Kidney epithelial cell (primary cell): ENCODE measurements at places on chromosomes 4 and X.

GRCh38 chr4:123583043-123583442 lies 186.4 kb downstream of the SPRY1 start:
- DNase-seq, result no peak

GRCh38 chrX:9343971-9344370 lies 120.9 kb upstream of the TBL1X start:
- no peak for DNase-seq

- DNase-seq, result no peak
These were observed 58.6 kb upstream of the TLL1 start for GRCh38 chr4:165814256-165815020.

- no peak for DNase-seq
These were observed 14.0 kb downstream of the STOX2 start for GRCh38 chr4:183919141-183919540.

DNA sequence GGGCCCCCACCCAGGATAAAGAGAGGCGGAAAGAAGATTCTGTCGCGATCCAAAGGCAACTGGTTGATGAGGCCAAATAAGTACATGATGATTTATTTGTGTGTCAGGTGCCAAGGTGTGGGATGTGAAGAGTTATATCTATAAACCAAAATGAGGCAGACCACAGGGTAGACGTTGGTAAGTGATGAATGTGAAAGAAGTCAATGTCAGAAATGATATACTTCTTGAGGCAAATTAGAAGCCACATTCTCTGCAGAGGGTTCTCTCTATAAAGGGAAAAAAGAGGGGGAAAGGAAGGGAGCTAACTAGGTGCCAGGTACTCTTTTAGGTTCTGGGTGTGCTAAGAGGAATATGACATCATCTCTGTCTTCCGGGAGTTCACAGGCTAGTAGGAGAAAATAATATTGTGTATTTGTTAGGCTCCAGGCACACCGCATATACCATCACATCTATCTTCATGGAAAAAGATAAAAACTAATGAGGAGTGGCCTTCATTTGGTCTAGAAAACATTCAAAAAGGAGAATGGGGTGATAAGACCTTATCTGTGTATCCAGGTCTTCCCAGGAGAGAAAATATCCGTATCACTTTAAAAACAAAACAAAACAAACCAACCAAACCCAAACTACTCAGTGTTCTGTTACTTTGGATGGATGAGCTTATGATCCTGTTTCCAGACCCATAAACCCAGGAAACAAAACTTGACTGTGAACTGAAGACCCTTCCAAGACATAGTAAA lies 4.8 kb upstream of the SH2D1A start:
- DNase-seq, result no peak

- no peak for DNase-seq
These were observed 65.7 kb upstream of the ADAD1 start for GRCh38 chr4:122313006-122313646.

DNA sequence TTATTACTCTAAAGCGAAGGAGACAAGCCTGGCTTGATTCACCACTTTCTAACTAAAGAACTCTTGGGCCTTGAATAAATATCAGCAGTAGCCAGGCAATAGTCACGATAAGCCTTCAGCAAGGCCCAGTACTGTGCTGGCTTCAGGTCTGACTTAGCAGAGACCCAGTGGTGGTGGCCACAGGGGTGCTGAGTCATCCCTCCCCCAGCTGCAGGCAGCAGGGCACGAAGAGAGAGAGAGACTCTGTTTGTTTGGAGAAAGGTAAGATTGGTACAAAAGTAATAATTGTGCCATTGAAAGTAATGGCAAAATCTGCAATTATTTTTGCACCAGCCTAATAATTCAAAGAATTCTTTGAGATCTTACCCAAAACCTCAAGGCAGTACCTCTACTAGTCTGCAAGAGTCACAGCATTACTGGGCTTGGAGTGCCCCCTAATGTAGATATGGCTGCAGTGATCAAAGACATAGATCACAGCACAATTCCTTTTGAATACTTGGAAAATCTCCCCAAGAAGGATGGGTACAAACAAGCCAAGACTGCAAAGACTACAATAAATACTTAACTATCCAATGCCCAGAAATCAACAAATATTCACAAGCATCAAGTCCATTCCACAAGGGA lies 159.5 kb upstream of the USP38 start:
- DNase-seq, result peak; percentile 25

- DNase-seq, result no peak
These were observed 103.0 kb upstream of the ENPP6 start for GRCh38 chr4:184320631-184321030.

DNA sequence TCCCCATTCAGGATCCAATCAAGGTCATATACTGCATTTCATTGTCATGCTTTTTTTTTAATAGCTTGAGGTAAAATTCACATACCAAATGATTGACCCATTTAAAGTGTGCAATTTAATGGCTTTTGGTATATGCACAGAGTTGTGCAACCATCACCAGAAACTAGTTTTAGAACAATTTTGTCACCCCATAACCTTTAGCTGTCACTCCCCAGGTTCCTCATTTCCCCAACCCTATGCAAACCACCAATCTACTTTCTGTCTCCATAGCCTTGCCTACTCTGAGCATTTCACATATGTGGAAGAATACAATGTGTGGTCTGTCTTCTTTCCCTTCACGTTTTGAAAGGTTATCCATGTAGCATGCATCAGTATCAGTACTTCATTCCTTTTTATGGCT lies 1.4 kb upstream of the SMAD1 start:
- no peak for DNase-seq

DNA sequence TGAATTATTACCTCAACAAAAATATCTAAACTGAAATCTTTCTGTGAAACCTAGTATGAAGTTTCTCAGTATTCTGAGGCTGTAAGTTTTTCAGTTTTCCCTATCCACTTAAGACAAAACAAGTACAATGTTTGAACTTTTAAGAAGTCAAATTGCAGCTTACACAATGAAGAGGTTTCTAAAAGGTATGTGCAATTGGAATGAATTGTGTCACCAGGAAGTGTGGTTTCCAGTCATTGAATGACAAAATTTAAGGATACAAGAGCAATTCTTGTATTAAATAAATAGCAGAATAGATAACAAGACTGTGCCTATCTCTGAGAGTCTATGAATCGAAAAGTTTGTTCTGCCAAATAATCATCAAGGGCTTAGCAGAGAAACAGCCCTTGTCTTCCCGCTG lies 207.3 kb downstream of the ANKRD50 start:
- no peak for DNase-seq

DNA sequence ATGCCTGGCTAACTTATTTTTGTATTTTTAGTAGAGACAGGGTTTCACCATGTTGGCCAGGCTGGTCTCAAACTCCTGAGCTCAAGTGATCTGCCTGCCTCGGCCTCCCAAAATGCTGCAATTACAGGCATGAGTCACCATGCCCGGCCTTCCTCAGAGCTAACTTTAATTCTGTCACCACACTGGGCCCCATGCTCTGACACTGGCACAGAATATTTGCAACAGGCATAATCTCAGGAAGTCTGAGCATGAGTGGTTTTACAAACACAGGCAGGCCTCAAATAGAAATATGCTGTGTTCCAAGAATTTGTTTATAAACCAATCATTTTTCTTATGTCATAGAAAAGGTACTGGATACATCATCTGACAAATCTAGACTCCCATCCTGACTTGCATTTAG lies 32.7 kb upstream of the FAM9C start:
- DNase-seq, result no peak

GRCh38 chr4:16116493-16116990 lies 32.7 kb upstream of the PROM1 start:
- no peak for DNase-seq

DNA sequence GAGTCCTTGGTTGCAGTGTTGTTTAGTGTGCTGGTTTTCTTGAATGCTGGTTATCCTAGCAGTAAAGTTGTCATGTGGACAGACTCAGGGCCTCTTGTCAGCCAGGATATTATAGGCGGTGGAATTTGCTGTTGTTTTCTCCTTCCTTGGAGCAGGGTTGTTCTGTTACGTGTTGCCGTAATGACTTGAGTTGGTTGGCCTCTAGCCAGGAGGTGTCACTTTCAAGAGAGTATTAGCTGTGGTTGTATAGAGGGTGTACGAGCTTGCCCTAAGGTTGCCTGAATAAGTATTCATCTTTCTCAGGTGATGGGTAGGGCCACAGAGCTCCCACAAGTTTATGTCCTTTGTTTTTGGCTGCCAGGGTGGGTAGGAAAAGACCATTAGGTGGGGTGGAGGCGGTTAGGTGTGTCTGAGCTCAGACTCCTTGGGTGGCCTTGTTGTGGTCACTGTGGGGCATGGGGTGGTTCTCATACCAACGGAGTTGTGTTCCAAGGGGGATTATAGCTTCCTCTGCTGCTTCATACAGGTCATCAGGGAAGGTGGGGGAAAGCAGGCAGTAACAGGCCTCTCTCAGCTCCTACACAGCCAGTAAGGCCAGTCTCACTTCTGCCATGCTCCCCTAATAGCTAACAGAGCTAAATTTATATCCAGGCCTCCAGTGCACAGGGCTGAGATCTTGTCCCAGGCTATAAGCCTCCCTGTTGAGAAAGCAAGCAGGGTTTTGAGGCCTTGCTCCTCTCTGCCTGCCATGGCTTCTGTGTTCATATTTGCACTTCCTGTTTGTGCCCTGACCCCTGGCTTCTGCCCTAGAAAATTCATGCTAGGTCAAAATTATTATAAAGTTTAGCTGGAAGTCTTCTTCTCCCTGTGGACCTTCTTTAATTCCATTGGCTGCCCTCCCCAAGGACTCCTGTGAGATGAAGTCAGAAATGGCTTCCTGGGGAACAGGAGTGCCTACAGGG lies 594.7 kb downstream of the RAPGEF2 start:
- no peak for DNase-seq

DNA sequence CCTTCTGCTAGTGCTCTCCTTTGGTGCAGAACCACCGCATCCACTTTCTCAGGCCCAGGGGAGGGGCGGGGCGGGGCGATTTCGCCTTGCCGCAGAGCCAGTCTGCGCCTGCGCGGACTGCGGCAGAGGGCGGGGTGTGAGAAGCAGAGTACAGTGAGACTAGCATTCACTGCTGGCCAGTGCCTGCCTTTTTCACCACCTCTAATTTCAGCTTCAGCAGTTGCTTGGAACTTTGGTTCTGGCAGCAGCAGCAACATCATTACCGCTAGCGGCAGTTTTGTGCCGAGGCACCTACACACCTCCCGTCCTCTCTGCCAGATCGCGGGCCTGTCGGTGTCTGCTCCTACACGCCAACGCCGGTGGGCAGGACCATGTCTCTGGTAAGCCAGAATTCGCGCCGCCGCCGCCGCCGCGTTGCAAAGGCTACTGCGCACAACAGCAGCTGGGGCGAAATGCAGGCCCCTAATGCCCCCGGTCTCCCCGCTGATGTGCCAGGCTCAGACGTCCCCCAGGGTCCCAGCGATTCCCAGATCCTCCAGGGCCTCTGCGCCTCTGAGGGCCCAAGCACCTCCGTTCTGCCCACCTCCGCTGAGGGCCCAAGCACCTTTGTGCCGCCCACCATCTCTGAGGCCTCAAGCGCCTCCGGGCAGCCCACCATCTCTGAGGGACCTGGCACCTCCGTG lies at the start of gene MAGEE1:
TSS of gene MAGEE1 (plus strand) at position 151 of the 683 bp plus-strand sequence. CDS start at position 372, 221 bp downstream.
- DNase-seq, result peak; percentile 16

- DNase-seq, result peak; percentile 76
These were observed 861 bp downstream of the SEC24D start for GRCh38 chr4:118834960-118835569.

- DNase-seq, result no peak
These were observed 15.3 kb downstream of the ADAMTS3 start for GRCh38 chr4:72553540-72554337.

DNA sequence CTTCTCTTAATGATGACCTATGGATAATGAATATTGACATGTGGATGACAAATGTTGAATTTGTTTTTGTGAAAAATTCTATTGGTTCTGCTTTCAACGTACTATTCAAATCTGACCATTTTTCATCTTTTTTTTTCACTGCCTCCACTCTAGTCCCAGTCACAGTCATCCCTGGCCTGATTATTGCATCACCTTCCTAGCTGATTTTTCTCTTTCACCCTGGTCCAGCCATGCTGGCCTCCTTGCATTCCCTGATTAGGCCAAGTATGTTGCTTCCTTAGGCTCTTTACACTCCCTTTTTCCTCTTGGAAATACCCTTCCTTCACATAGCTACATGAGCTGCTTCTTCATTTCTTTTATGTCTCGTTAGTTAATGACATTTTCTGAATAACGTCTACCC lies 58.1 kb upstream of the MAP9 start:
- no peak for DNase-seq

- DNase-seq, result no peak
These were observed 35.4 kb downstream of the TMEM131L start for GRCh38 chr4:153501578-153501977.

DNA sequence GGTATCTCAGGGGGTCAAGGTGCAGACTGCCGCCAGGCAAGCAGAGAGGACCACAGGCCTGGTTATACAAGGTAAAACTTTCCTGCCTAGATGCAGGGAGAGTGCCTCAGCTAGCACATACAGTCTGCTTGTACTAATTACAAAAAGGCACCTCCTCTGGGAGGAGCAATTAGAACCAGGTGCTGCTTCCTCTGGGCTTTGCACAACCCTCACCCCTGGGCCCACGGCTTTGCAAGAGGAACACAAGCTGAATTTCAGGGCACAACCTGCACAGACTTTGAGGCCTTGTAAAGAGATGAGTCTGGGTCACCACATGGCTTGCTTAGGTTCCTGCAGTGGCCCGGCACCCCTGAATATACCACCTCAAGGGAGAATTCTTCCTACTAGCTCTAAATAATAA lies 9.2 kb upstream of the CITED1 start:
- DNase-seq, result no peak

- no peak for DNase-seq
These were observed 229.1 kb downstream of the DCTD start for GRCh38 chr4:182688081-182688480.

DNA sequence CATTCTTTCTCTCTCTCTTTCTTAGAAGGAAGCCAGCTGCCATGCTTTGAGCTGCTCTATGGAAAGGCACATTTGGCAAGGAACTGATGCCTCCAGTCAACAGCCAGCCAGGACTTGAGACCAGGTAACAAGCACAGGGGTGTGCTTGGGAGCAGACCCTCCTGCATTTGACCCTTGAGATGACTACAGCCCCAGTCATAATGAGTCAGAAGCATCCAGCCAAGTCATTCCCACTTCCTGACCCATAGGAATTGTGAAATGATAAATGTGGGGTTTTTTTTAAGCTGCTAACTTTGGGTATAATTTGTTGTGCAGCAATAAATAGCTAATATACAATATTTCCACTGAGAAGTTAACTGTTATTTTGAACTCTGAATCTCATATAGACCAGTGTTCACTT lies 446.9 kb downstream of the GRXCR1 start:
- DNase-seq, result peak; percentile 59

DNA sequence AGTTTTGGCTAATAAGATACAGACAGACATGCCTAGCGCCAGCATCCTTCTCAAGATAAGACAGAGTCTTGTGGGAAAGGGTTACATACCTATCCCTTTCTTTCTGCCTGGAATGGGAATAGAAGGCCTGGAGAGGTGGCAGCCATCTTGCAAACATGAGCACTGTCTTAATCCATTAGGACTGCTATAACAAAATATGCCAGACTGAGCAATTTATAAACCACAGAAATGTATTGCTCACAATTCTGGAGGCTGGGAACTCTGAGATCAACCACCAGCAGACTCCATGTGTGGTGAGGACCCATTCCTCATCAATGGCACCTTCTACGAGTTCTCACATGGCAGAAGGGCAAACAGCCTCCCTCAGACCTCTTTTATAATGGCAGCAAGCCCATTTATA lies 26.5 kb upstream of the NEIL3 start:
- DNase-seq, result no peak

- DNase-seq, result peak; percentile 67
These were observed 9.9 kb downstream of the APBB2 start for GRCh38 chr4:41204400-41204978.
